Colonic mucosa (tissue), 4 donors: ENCODE measurements at places on chromosomes 4 and X. TPM values are rescaled to one million over a fixed set of nuclear protein-coding genes. Genes with fewer than 3 reads are reported as not detected.

GRCh38 chr4:1793496-1793840 is 375 bp downstream of the FGFR3 start:
- H3K27me3 ChIP-seq, result peaks cover 29% of the 10 kb centered on the region
- DNase-seq, result peak; percentile 77
- peaks cover 6% of the 10 kb centered on the region for H3K4me1 ChIP-seq

- no peaks in the 10 kb centered on the region for H3K36me3 ChIP-seq
- no peaks in the 10 kb centered on the region for H3K27me3 ChIP-seq
- no peak overlapping the region for H3K27ac ChIP-seq
- DNase-seq, result no peak
These were observed 162.0 kb upstream of the WDFY3 start for GRCh38 chr4:85128246-85129204.

DNA sequence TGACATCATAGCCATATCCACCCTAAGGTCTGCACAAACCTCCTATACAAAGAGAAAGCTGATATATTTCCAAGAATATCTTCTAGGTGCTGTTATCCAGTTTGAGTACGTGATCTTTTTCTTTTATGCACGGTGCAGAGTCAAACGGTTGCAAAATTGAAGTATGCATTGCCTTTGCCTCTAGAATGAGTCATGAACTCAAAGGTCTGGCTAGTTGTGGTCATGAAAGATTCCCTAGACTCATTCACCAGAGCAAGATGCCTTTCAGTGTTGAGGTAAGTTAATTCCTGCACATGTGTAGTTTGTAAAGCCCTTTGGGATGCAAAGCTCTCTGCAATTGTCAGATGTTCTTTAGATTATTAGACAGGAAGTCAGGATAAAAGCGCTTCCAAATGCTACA is 704.4 kb downstream of the PCDH19 start:
- no peaks in the 10 kb centered on the region for H3K4me1 ChIP-seq
- H3K36me3 ChIP-seq, result no peaks in the 10 kb centered on the region
- no peak overlapping the region for H3K27ac ChIP-seq
- DNase-seq, result no peak
- no peaks in the 10 kb centered on the region for H3K27me3 ChIP-seq
- H3K4me3 ChIP-seq, result no peak overlapping the region

DNA sequence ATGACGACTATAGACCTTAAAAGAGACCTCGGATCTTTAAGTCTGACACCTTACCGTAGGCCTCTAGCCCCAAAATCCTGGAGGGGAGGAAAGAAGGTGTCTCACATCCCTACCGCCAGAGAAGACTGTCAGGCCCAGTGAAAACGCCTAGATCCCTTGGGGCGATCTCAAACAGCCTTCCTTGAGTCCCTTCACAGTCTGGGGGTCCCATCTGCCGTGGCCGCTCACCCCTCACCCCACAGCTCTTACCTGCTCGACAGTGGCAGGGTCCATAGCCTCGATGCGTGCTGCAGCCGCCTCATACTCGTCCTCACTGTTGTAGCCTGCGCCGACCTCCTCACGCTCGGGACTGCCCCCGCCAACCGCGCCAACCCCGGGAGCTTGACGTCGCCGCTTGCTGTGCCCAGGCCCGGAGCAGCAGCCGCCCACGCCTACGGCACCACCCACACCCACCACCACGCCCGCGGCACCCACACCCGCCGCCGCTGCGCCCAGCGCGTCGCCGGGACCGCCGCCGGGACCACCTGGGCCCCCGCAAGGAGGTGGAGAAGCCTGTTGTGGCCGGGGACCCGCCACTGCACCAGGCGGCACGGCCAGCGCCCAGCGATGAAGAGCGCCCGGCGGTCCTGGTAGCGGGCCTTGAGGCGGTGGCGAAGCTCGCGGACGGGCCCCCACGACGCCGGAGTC is 536 bp downstream of the OTUD5 start:
- no peaks in the 10 kb centered on the region for H3K27me3 ChIP-seq
- peak overlapping the region; percentile 61 for H3K27ac ChIP-seq
- no peaks in the 10 kb centered on the region for H3K36me3 ChIP-seq
- H3K4me3 ChIP-seq, result peak overlapping the region; percentile 57
- DNase-seq, result peak; percentile 31
- no peaks in the 10 kb centered on the region for H3K4me1 ChIP-seq

GRCh38 chr4:16116493-16116990 is 32.7 kb upstream of the PROM1 start:
- no peaks in the 10 kb centered on the region for H3K4me1 ChIP-seq
- no peak overlapping the region for H3K4me3 ChIP-seq
- H3K27ac ChIP-seq, result no peak overlapping the region

GRCh38 chr4:156290811-156291210 is 337.1 kb upstream of the CTSO start:
- H3K4me3 ChIP-seq, result no peak overlapping the region
- H3K27ac ChIP-seq, result no peak overlapping the region
- no peaks in the 10 kb centered on the region for H3K36me3 ChIP-seq
- no peaks in the 10 kb centered on the region for H3K27me3 ChIP-seq

The CCDC149 gene
- total RNA-seq, result 13.5 TPM

The CT45A6 gene
- not detected for total RNA-seq

- H3K27ac ChIP-seq, result no peak overlapping the region
- H3K4me1 ChIP-seq, result no peaks in the 10 kb centered on the region
- DNase-seq, result no peak
- H3K27me3 ChIP-seq, result no peaks in the 10 kb centered on the region
- H3K4me3 ChIP-seq, result no peak overlapping the region
These were observed 83.8 kb upstream of the UCP1 start for GRCh38 chr4:140652601-140653000.

- no peak overlapping the region for H3K27ac ChIP-seq
- DNase-seq, result no peak
- no peaks in the 10 kb centered on the region for H3K36me3 ChIP-seq
These were observed 13.4 kb upstream of the ETDC start for GRCh38 chrX:135295944-135296305.

The SLC2A9 gene
- total RNA-seq, result 6.8 TPM

The SULT1B1 gene
- 323 TPM for total RNA-seq
